C1 segment of cervical spinal cord (tissue), 14 donors: ENCODE measurements at places on chromosomes 5 and 9.
A peak's percentile ranks its signal among the peaks of the same experiment; 100 is the strongest.

GRCh38 chr5:166637295-166637694, 1654.2 kb upstream of the WWC1 start:
- DNase-seq: no peak

GRCh38 chr9:109118808-109119438, 824 bp downstream of the TMEM245 start:
- no peak for DNase-seq

DNA sequence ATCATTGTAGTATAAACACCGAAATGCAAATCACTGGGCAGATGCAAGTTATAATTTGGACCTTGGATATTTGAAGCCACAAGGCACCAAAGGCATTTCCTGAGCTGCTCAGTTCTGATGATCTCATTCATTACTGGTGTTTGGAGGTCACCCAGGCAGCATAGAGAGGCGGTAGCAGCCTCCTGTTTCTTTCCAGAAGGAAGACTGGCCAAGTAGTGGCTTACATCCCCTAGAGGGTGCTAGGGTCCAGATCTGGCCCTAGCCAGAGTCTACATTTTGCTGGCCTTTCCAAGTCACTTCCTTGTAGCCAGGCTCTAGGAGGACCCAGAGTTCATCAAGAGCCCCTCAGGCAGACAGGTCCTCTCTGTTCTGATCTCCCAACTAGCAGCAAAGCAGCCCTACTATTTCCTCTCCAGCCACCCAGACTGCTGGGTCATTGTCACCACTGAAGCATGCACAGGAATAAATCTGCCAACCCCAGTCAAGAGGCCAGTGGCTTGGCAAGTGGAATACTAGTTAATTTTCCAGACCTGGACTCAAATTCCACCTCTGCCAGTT, 33.4 kb upstream of the TTC1 start:
- no peak for DNase-seq

DNA sequence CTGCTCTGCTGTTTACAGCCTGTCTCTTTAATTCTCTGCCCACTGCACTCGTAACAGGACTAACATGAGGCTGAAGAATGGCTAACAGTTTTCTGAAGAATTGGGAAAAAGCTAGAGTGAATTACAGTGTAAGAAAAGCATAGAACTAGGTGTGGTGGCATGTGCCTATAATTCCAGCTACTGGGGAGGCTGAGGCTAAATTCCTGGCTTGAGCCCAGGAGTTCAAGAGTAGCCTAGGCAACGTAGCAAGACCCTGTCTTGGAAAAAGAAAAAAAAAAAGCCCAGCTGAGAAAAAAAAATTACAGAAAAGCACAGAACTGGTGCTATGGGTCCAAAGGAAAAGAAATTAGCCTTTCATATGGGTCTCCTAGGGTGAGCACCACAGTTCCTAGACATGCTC, 13.9 kb upstream of the UHRF2 start:
- no peak for DNase-seq

- DNase-seq: no peak
Observed at GRCh38 chr9:134100040-134100439, 32.2 kb upstream of the BRD3 start.

- no peak for DNase-seq
Observed at GRCh38 chr5:54678737-54679136, 161.2 kb downstream of the SNX18 start.

DNA sequence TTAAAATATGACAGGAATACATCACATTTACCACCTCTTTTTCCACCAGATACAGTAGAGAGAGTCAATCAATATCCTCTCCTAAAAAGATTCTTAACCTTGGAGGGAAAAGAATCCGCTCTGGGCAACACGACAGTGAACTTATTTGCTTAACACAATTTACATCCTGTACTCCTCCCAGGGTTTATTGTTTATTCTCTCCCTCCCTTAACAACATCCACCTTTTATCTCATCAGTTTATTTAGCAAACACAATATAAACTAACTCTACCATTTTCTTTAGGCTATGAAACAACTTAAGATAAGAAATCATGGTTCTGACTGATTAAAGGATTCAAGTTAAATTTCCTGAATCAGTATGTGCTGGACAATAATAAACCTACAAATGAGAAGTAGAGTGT, 50.9 kb downstream of the CERT1 start:
- DNase-seq: no peak

GRCh38 chr5:150244209-150244608, 45.4 kb downstream of the CAMK2A start:
- DNase-seq: no peak

DNA sequence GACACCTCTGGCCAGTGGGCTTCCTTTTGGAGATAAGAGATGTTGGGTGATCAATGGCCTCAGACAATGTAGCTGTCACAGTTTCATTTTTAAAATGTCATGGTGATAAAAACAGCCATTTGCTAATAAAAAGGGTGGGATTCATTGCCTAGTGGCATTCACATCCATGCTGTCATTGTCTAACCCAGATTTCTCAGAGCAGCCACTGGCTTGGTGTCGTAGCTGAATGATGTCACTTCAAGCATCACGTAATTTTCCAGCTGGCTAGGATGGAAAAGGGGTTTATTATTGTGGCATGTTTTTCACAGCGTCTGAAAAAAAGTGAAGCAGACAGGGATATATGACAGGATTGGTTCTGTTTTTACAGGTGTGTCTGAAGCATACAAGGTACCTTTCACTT, 184.7 kb downstream of the AOPEP start:
- no peak for DNase-seq

DNA sequence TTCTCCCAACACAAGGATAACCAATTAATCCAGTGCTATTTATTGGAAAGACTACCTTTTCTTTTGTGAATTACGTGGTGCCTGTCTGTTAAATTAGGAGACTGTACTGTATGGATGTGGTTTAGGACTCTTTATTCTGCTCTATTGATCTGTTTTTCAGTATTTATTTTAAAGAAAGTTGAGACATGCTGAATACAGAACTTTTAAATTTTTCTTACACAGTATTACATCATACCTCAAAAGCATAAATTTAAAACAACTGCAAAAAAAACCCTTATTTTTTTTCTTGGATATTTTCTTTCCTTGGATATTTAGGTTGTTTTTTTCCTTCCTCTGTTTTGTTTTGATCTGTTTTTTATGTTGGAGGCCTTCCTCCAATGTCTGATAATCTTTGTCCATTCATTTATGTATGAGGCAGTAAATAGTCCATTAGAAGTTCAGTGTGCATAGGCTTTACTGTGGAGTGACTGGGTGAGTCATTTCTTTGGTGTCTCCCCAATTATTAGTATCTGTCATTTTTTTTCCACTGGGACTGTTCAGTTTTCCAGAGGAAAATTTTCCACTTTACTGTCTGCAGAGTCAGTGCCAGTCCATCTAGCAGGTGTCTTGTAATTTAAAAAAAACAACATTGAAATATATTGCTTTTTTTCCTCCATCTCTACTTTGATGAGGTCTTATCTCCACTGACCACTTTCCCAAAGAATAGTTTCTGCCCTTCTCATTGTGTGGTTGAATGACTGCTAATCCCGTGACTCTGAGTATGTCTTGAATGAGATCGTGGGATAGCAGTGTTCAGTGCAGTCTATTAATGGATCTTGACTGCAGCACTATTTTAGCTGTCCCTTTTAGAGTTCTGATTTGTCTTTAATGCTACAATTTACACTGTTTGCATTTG, 15.2 kb downstream of the CYSTM1 start:
- DNase-seq: no peak

GRCh38 chr5:131436081-131436480, 172.2 kb downstream of the CDC42SE2 start:
- DNase-seq: peak; percentile 22

- no peak for DNase-seq
Observed at GRCh38 chr5:146947181-146947941, 68.8 kb upstream of the PPP2R2B start.
